ENCODE measurements at places on chromosomes 13 and 19.

- peak; percentile 56 for DNase-seq
These were observed 7.9 kb upstream of the JUNB start for GRCh38 chr19:12783291-12783848.

GRCh38 chr13:98900442-98900841, 77.4 kb downstream of the DOCK9 start:
- DNase-seq, result no peak

DNA sequence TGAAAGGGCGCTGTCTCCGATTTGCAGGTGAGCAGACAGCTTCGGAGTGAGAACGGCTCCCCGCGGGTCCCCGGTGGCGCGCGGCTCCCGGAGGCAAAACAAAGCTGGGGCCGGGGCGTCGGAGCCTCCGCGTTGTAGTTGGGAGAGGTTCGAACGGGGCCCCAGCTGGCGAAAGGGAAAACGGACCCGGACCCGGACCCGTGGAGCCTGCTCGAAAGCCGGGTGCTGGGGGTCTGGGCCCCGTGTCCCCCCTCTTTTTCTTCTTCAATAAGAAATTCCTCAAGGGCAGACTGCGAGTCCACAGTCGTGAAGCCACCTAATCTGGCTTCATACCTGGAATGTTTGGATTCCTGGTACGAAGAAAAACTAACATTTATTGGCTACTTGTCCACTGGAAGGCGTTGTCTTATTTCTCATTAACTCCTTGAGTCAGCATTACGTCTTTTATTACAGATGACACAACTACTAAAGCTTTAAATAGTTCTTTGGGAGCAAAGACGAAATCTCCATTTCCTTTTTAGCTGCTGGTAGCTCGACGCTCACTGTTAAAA, 632 bp upstream of the MTIF3 start:
- peak; percentile 14 for DNase-seq

GRCh38 chr13:46605825-46606554, 53.0 kb downstream of the LRCH1 start:
- DNase-seq, result no peak

- DNase-seq, result no peak
These were observed 31.9 kb upstream of the ATP11A start for GRCh38 chr13:112657850-112658445.
